Activated CD8-positive, alpha-beta memory T cell treated with anti-CD3 and anti-CD28 coated beads, Interleukin-2, amount 10 ng/mL, durations not matched to agents 7 days and 5 days (primary cell): ENCODE measurements at places on chromosomes 7 and 10. TPM values are rescaled to one million over a fixed set of nuclear protein-coding genes. Genes with fewer than 3 reads are reported as not detected.
A peak's percentile ranks its signal among the peaks of the same experiment; 100 is the strongest.

Gene CFAP69
- total RNA-seq: 0.42 TPM

DNA sequence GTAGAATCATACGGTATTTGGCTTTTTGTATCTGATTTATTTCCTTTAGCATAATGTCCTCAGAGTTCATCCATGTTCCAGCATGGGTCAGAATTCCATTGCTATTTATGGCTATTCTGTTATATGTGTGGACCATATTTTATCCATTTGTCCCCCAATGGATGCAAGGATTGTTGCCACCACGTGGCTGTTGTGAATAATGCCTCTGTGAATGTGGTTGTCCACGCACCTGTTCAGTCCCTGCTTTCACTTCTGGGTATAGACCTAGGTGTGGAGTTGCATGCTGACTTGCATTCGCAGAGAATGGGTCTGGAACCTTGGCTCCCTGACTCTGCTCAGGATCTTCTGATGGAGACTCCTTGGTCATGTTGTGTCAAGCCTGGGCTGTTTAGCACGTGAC lies 199.9 kb downstream of the CAMK1D start:
- peaks cover 4% of the 10 kb centered on the region for H3K4me1 ChIP-seq
- no peak overlapping the region for H3K4me3 ChIP-seq
- no peaks in the 10 kb centered on the region for H3K27me3 ChIP-seq
- peaks cover 9% of the 10 kb centered on the region for H3K36me3 ChIP-seq

GRCh38 chr7:2872296-2872874 lies 28.3 kb upstream of the GNA12 start:
- no peak for DNase-seq
- H3K27me3 ChIP-seq: peaks cover 10% of the 10 kb centered on the region
- no peaks in the 10 kb centered on the region for H3K36me3 ChIP-seq
- H3K27ac ChIP-seq: no peak overlapping the region
- peaks cover 37% of the 10 kb centered on the region for H3K4me1 ChIP-seq
- no peak overlapping the region for H3K4me3 ChIP-seq

Gene NCF1
- 0.30 TPM for total RNA-seq

- H3K27me3 ChIP-seq: peaks cover 35% of the 10 kb centered on the region
- no peak for DNase-seq
- no peak overlapping the region for H3K4me3 ChIP-seq
- peaks cover 36% of the 10 kb centered on the region for H3K4me1 ChIP-seq
Observed at GRCh38 chr10:88092973-88093372, 229.5 kb downstream of the PTEN start.

Gene GRID1
- total RNA-seq: not detected

DNA sequence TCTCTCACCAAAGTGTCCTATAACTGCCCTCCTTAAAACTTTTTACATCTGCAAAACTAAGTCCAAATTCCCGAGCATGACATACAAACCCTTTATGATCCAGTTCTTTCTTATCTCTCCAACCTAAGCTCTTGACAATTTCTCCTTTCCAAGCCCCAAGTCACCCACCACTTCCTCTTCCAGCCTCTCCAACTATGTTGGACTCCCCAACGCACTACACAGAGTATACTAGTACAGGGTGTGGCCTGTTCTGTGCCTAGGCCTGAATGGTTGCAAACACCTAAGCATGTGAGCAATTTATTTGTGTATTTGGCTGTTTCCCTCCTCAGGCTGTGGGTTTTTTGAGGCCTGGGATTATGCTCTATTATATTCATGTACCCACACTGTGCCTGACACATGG lies 101.2 kb upstream of the APBB1IP start:
- H3K36me3 ChIP-seq: peaks cover 4% of the 10 kb centered on the region
- peaks cover 3% of the 10 kb centered on the region for H3K27me3 ChIP-seq
- H3K4me3 ChIP-seq: no peak overlapping the region
- no peak for DNase-seq
- peaks cover 15% of the 10 kb centered on the region for H3K4me1 ChIP-seq
- H3K27ac ChIP-seq: no peak overlapping the region

- no peaks in the 10 kb centered on the region for H3K27me3 ChIP-seq
- H3K36me3 ChIP-seq: peaks cover 4% of the 10 kb centered on the region
- no peak overlapping the region for H3K27ac ChIP-seq
- DNase-seq: no peak
Observed at GRCh38 chr7:133562621-133563020, 309.7 kb downstream of the EXOC4 start.

- H3K27me3 ChIP-seq: no peaks in the 10 kb centered on the region
- DNase-seq: no peak
- H3K27ac ChIP-seq: no peak overlapping the region
- no peaks in the 10 kb centered on the region for H3K36me3 ChIP-seq
- H3K4me1 ChIP-seq: no peaks in the 10 kb centered on the region
Observed at GRCh38 chr7:41029072-41029499, 673.8 kb downstream of the INHBA start.

GRCh38 chr7:29332042-29332811 lies 137.7 kb downstream of the CHN2 start:
- no peak overlapping the region for H3K27ac ChIP-seq
- H3K27me3 ChIP-seq: no peaks in the 10 kb centered on the region
- H3K36me3 ChIP-seq: no peaks in the 10 kb centered on the region
- no peak overlapping the region for H3K4me3 ChIP-seq
- DNase-seq: no peak

DNA sequence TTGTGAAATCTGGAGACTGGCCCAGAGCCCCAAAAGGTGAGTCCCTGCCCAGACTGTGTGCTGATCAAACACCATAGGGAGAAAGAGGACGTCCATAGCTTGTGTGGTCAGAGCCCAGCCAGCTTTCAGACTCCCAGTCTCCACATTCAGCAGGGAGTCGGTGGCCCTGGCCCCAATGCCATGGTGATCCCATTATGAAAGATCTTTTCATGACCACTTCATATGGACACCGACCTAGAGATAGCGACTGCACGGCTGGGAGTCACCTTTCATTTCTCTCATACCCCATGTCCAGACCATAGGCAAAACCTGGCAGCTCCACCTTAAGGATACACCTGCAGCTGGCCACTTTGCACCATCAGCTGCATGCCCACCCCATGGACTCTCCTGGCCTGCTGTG lies 126.4 kb downstream of the ARHGAP22 start:
- no peak overlapping the region for H3K4me3 ChIP-seq
- H3K27me3 ChIP-seq: peaks cover 58% of the 10 kb centered on the region

DNA sequence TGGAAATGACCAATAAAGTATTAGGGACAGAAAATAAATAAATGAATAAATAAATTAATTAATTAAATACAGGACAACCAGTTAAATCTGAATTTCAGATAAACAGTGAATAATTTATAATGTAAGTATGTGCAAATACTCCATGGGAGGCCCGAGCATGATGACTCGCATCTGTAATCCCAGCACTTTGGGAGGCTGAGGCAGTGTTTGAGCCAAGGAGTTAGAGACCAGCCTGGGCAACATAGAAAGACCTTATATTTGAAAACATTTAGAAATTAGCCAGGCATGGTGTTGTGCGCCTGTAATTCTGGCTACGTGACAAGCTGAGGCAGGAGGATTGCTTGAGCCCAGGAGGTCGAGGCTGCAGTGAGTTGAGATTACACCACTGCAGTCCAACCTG lies 123.7 kb downstream of the CUL2 start:
- H3K27me3 ChIP-seq: peaks cover under 1% of the 10 kb centered on the region
- H3K4me3 ChIP-seq: no peak overlapping the region
- H3K4me1 ChIP-seq: no peaks in the 10 kb centered on the region
- no peak overlapping the region for H3K27ac ChIP-seq
- H3K36me3 ChIP-seq: no peaks in the 10 kb centered on the region

DNA sequence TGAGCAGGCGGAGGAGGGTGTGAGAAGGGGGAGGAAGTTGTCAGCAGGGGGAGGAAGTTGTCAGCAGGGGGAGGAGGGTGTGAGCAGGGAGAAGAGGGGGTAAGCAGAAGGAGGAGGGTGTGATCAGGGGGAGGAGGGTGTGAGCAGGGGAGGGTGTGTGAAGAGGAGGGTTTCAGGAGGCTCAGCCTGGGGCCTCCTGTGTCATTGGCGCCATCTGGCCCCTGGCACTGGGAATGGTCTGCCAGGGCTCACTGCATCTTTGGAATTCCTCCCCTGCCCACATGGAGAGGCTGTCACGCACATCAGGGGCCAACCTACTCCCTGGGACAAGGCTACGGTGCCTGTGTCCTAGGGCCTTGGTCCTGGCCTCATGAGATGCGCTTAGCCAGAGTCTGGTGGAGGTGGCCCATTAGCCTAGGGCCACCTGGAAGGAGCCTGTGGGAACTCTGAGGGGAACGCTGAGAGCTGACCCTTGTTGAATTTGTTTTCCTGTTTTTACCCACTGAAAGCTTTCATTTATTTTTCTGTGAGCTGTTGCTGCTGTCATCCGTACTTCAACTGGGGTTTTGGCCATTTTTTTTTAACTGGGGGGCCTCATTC lies 18.0 kb downstream of the CAMK2B start:
- H3K36me3 ChIP-seq: no peaks in the 10 kb centered on the region
- DNase-seq: peak; percentile 40
- H3K4me3 ChIP-seq: no peak overlapping the region
- no peak overlapping the region for H3K27ac ChIP-seq
- H3K4me1 ChIP-seq: peaks cover 14% of the 10 kb centered on the region

GRCh38 chr7:73338321-73338720 lies 10.4 kb downstream of the FKBP6 start:
- no peak overlapping the region for H3K27ac ChIP-seq
- H3K27me3 ChIP-seq: peaks cover 16% of the 10 kb centered on the region
- H3K4me3 ChIP-seq: no peak overlapping the region

DNA sequence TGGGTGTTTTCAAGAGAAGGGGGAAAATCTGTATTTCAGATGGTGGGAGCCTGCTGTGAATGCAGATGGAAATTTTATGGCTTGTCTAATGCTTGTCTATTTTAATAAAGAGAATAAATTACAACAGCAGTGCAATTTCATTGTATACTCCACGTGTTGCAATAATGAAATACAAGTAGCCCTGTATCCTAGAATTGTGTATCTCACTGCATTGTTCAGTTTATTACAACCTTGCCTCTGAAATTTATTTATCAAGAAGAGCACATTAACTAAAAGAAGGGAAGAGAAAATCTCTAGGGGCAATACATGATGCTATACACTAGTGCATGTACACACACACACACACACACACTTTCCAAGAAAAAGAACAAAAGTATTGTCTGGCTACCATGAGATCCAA lies 21.8 kb downstream of the ANK3 start:
- no peaks in the 10 kb centered on the region for H3K4me1 ChIP-seq
- H3K27me3 ChIP-seq: no peaks in the 10 kb centered on the region

Gene CFAP43
- not detected for total RNA-seq

GRCh38 chr10:17380016-17380415 lies 74.4 kb downstream of the ST8SIA6 start:
- H3K4me1 ChIP-seq: no peaks in the 10 kb centered on the region
- no peaks in the 10 kb centered on the region for H3K36me3 ChIP-seq
- no peak overlapping the region for H3K4me3 ChIP-seq
- no peak for DNase-seq
- peaks cover 9% of the 10 kb centered on the region for H3K27me3 ChIP-seq

DNA sequence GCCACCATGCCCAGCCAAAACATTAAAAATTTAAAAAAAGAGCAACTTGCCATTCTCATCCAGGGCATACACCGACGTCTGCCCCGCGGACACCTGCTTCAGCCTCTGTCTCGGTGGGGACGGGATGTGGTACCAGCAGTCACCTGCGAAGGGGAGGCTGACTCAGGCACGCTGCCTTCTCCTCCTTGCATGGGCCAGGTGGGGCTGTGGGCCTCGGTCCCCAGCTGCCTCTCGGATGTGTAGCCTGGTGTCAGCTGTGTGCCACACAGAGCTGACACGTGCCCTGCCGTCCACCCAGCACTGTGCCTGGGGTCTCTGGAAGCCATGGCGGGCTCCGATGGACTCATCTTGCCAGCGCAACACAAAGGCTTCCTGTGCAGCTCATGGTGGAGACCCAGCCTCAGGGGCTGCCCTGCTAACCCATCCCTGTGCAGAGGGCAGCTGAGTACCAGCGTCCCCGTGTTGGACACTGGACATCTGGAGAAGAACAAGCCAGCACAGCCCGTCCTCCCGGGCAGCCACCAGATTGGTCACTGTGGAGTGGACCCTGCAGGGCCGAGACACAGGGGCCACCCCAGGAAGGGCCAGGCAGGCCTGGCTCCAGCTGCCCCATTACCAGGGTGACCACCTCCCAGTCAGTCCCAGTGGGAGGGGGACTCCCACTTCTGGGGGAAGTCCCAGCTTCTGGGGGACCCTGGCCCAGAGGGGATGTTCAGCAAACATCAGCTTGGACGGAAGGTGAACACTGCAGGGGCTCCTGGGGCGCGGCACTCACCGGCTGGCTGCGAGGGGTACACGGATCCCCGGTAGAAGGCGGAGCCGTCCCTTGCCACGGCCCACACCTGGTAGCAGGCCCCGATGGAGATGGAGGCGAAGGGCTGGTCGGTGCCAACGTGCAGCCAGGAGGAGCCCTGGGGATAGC lies 10.6 kb downstream of the BHLHA15 start:
- no peak overlapping the region for H3K27ac ChIP-seq
- H3K4me1 ChIP-seq: peaks cover 15% of the 10 kb centered on the region
- H3K36me3 ChIP-seq: peaks cover 7% of the 10 kb centered on the region
- no peak for DNase-seq
- H3K4me3 ChIP-seq: no peak overlapping the region

Gene SRRM3
- total RNA-seq: 0.09 TPM

Gene DRGX
- not detected for total RNA-seq

Gene CDK14
- 0.23 TPM for total RNA-seq

DNA sequence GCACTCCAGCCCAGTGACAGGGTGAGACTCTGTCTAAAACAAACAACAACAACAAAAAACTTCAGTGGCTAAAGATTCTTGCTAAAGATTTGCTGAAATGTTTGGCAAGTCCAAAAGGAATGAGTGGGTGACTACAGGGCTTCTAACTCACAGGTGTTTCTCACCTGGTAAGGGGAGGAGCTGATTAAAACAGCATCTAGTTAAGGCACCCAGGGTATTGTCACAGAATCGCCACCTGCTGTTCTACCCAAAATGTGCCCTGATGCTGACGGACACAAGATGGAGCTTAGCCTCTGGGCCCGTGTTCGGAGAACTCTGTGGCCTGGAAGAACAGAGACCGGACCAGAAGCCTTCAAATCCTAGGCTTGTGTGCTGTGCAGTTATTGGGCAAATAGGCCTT lies 336.0 kb upstream of the GALNT17 start:
- H3K27me3 ChIP-seq: no peaks in the 10 kb centered on the region
- no peak for DNase-seq
- no peak overlapping the region for H3K27ac ChIP-seq
- peaks cover 2% of the 10 kb centered on the region for H3K4me1 ChIP-seq

DNA sequence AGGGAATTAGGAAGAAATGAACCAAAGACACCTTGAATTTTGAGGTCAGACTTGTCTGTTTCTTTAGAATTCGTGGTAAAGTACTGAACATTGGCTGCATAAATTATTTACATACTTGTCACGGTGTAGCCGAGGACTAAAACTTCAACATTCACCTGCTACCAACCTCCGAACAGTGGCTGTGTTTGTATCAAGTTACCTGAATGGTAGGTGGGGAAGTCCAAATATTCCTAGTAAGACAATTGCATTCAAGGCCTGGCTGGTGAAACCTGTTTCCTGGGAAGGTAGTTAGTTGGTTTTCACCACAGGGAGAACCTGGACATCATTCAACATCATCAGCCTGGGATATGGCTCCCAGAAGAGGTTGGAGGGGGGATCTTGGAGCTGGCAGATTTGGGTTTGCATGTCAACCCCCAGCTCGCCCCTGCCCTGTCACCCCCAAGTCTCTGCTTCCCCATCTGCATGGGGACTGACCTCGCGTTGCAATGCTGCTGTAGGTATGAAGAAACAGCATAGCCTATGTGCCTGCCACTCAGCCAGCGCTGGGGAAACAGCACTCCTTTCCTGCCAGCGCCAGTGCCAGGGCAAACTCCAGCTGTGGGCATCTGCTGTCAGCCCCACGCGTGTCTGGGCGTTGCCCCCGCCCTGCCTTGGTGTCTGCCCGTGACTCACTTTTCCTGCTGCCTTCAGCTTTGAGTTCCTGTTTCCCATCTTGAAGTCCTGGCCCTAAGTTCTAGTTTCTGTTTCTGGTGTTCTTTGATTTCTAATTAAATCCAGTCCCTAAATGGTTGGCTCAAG lies 12.7 kb upstream of the LARP4B start:
- H3K27ac ChIP-seq: peak overlapping the region; percentile 58
- H3K4me1 ChIP-seq: peaks cover 10% of the 10 kb centered on the region
- H3K27me3 ChIP-seq: no peaks in the 10 kb centered on the region
- no peak overlapping the region for H3K4me3 ChIP-seq
